ENCODE measurements at places on chromosomes 7 and 10.

DNA sequence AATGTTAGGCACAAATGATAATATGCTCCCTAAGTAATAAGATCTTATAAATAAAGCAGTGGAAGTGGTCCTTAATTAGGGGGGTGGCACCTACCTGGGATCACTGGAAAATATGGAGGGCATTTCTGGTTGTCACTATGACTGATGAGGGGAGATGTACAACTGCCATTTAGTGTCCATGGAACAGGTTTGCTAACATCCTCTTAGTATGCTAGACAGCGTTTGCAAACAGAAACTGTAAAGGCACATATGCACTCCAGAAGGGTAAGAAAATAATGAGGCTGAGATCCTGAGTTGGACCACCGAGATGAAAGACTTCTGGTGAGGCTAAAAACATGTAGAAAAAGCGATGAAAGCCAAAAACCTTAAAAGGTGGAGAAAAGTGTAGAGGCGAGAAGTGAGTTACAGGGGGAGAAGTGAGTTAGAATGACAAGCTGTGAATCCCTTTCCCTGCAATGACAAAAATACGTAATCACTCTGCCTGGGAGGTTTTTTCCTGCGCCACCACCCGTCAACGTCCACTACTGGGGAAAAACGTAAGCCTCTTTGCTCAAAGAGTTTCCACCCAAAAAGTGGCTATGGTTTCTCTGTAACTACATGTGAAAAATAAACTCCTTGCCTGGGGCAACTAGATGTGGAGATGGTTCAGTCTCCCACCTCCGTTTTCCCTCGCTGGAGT lies 767 bp downstream of the KRIT1 start:
- DNase-seq, result no peak

GRCh38 chr7:102270178-102270887 lies 16.3 kb upstream of the SH2B2 start:
- DNase-seq, result peak; percentile 38

DNA sequence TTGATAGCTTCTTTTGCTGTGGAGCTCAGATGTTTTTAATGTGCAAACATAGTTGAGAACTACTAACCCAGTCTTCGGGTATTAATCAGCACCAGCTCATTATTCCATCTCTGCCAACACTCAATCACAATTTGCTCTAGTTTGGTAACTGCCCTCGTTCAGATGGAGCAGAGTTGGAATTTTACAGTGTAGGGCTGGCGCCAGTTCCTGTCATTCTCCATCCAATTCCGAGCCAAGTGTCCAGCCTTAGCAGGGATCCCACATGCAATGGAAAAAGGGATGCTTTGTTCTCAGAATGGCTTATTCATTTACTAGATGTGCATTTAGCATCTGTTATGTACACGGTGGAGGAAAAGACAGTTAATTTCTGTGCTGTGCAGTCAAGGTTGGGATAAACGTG lies 504.5 kb upstream of the GALNT17 start:
- no peak for DNase-seq

DNA sequence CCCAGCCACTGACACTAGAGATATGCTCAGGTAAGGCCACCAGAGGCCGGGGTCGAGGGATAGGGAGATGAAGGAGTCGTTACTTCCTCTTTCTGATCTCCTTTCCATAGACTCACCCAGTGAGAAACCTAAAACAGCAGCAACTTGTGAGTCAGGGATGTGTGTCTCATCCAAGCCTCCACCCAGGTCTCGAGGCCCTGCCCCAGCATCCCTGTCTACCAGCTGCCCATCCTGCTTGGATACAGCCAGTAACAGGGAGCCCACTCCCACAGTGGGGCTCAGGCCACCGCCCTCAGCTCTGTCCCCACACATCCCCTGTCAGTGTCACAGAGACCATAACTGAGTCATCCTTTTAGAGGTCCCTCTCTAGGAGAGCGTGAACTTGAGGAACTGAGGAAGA lies 49.6 kb upstream of the CHST15 start:
- peak; percentile 5 for DNase-seq

- DNase-seq, result no peak
Measured at GRCh38 chr10:60731134-60731885, 47.0 kb upstream of the CDK1 start.
